Activated T-cell treated with anti-CD3 and anti-CD28 coated beads, Interleukin-2, amount 50 U/mL, for 24 hours (primary cell): ENCODE measurements at places on chromosomes 6 and 20.

- no peak for DNase-seq
Measured at GRCh38 chr6:33061987-33062386, 11.5 kb downstream of the HLA-DPA1 start.

- DNase-seq, result no peak
Measured at GRCh38 chr6:44386364-44386928, 1.1 kb upstream of the CDC5L start.

- peak; percentile 71 for DNase-seq
Measured at GRCh38 chr6:169654598-169655391, 47.0 kb downstream of the WDR27 start.

DNA sequence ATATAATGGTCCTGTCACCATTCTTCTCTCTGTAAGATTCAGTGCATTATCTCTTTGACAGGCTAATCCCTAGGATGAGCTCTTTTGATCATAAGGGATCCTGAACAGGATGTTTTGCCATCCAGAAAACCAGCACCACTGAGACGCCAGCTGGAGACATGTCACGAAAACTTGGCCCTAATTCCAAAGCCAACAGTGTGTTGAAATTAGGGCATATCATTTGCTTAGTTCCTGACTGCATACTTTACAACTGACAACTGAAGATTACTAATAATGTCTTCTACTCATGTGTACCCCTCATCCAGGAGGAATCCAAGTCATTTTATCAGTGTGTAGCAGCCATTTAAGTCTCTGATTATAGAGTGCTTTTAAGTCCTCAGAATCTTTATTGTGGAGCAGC is 243.6 kb downstream of the KCNQ5 start:
- no peak for DNase-seq

DNA sequence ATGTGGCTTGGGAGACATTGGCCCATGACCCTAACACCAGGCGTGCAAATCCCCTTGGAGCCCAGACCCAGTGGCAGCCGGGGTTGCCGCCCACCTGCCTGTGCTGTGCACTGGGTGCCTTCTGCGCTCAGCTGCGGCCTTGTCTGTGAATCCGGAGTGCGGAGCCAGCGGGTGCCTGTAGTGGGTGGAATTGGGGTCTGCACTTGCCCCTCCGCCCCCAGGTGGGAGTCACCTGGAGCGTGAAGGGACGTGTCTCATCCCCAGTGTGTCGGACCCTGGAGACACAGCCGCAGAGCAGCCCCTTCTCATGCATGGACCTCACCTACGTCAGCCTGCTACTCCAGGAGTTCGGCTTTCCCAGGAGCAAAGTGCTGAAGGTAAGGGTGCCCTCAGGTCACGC is 22.9 kb upstream of the PYGB start:
- DNase-seq, result no peak

GRCh38 chr6:118410001-118410400 is 138.1 kb upstream of the PLN start:
- no peak for DNase-seq

GRCh38 chr20:33299111-33299603 is 16.1 kb downstream of the BPIFB1 start:
- peak; percentile 88 for DNase-seq

DNA sequence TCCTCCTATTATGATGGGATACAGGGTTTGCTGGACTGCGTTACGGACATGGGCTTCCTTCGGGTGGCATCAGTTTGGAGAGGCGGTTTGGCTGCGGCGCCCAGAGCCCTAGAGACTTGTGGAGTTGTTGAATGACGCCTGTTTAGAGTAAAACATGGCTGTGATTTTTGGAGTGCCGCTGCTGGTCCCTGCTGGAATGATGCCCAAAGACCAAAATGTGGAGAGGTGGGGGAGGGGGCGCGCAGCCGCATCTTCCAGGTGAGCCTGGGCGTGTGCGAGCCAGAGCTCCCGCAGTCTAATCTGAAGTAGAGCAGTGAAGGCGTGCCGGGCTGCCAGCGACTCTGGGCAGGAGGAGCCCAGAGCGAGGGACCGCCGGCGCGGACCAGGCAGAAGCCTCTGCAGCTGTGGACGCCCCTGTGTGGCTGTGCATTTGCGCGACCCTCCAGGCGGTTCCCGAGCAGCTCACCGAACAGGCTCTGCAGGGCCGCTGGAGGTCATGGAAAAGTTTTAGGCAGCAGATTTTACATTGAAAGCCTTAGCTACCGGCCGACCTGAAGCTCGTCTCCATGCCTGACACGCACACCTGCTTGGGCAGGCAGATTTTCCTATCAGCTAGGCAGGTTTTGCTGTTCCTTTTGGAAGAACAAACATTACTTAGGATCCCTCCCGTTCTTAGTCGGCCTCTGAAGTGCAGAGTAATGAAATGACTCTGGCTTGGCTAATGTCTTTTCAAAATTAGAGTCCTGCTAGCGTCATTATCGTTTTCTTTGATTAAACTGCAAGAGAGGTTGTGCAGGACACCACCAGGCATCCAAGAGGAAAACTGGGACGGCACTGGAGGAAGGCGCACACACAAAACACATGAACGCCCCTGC is 298.2 kb downstream of the PHACTR1 start:
- DNase-seq, result no peak

- DNase-seq, result no peak
Measured at GRCh38 chr20:22562620-22563019, 21.8 kb downstream of the FOXA2 start.

GRCh38 chr6:30790724-30791383 is 46.5 kb upstream of the IER3 start:
- DNase-seq, result no peak

- no peak for DNase-seq
Measured at GRCh38 chr20:17910828-17911294, 57.7 kb downstream of the SNX5 start.

- DNase-seq, result no peak
Measured at GRCh38 chr20:46799781-46800408, 90.4 kb downstream of the SLC2A10 start.

GRCh38 chr6:18363746-18364145 is 23.4 kb upstream of the RNF144B start:
- DNase-seq, result no peak

DNA sequence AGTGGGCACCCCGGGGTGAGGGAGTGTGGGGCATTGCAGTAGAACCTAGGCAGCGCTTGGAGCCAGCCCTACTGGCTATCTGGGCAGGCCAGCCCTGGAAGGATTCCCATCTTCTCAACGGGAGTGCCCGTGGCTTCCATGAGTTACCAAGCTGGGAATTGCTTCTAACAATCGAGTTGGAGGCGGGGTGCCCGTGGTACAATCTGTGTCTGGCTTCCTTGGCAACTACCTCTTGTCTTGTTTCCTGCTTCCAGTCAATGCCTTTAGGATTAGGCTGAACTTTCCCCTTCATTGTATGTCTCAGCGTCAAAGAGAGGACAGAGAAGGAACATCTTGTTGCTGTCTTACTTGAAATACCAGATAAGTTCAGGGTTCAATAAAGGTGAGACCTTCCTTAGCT is 33.3 kb downstream of the PPP1R14C start:
- DNase-seq, result no peak

GRCh38 chr6:144279484-144280150 is 5.5 kb upstream of the UTRN start:
- no peak for DNase-seq

DNA sequence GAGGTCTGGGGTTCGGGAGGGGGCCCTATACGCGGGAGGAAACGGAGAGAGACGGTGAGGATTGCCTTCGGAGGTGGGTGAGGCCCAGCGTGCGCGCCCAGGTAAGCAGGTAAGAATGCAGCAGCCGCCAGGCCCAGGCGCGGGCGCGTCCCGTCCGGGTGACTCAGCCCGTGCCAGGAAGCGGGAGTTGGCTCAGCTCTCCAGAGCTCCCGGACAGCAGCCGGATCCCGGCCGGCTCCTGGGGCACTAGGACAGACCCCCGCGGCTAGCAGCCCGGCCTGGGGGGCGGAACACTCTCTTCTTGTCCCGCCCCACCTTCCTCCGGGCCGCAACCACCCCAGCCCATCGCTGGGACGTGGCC is 1.5 kb upstream of the MDFI start:
- DNase-seq, result no peak

GRCh38 chr6:467671-468082 is 76.1 kb downstream of the IRF4 start:
- DNase-seq, result peak; percentile 30

- DNase-seq, result peak; percentile 63
Measured at GRCh38 chr6:52286798-52287432, 2.4 kb upstream of the MCM3 start.

- peak; percentile 82 for DNase-seq
Measured at GRCh38 chr20:46013829-46014516, 5.3 kb downstream of the MMP9 start.

GRCh38 chr20:51668947-51669346 is 99.2 kb downstream of the ATP9A start:
- DNase-seq, result no peak

DNA sequence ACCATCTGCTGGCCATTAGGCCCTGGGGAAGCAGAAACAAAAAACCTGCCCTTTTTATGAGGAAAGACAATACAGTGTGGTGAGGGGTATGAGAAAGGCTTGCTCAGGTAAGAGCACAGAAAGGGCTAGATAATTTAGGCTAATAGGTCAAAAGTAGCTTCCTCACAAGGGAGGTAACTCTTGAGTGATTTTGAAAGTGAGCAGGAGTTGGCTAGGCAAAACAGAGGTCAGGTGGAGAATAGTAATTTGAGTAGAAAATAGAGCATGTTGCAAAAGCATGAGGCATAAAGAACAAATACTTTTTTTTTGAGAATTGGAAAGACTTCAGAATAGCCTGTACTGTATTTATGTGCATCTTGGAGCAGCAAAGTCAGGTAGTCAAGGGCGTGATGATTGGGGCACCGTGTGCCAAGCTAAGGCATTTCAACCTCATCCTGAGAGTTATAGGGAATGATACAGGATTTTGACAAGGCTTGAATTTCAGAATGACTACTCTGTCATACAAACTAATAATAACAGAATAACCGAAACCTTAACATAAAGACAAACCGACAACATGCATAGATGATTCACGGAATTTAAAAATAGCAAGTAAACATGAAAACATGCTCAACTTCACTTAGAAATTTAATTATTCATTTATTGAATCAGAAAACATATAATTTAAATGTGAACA is 123.0 kb upstream of the ENPP5 start:
- no peak for DNase-seq

DNA sequence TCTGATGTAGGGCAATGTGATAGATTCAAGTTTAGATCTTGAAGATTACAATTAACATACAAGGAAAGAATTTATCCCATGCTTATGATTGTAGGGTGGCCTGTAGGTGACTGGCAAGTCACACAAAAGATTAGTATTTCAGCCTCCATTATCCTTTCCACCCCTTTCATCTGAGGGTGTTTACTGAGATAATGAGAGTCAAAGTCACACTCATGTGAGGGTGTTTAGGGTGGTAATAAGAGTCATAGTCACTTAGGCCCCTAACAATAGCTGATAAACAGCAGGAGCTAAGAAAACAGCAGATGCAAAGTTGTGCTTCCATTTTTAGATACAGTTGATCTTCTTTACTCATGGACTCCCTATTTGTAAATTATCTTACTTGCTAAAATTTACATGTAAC is 11.4 kb downstream of the FAM184A start:
- no peak for DNase-seq

- no peak for DNase-seq
Measured at GRCh38 chr6:47532981-47533585, 55.5 kb downstream of the CD2AP start.

- DNase-seq, result no peak
Measured at GRCh38 chr6:161590961-161591627, 317.2 kb upstream of the AGPAT4 start.

- DNase-seq, result no peak
Measured at GRCh38 chr20:32206760-32207625, 550 bp downstream of the PLAGL2 start.

GRCh38 chr6:44473393-44474189 is 86.1 kb downstream of the CDC5L start:
- DNase-seq, result no peak

GRCh38 chr6:39952167-39952566 is 17.9 kb upstream of the MOCS1 start:
- DNase-seq, result no peak

- DNase-seq, result no peak
Measured at GRCh38 chr6:41443616-41444525, 102.3 kb upstream of the FOXP4 start.

GRCh38 chr20:58870293-58871014 is 17.9 kb downstream of the GNAS start:
- peak; percentile 68 for DNase-seq

DNA sequence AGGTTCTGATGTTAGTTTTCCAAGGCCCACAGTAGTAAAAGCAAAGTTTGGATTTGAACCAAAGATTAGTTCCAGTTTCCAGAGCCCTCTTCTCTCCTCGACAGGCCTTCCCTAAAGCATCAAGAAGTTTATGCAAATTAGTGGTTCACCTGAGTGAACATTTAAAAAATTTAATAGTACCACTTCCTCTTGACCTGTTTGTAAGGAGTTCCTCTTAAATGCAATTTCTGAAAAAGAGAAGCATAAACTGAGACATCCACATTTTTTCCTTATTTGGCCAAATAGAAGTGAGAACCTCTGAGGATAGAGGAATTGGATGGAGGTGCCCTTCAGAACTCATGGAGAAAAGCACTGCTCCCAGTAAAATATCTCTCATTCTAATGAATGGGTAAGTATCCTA is 1.2 kb upstream of the DSE start:
- DNase-seq, result no peak

GRCh38 chr20:3173610-3174441 is 477 bp upstream of the LZTS3 start:
- peak; percentile 96 for DNase-seq

- DNase-seq, result peak; percentile 78
Measured at GRCh38 chr6:36130667-36131510, 576 bp downstream of the MAPK13 start.

DNA sequence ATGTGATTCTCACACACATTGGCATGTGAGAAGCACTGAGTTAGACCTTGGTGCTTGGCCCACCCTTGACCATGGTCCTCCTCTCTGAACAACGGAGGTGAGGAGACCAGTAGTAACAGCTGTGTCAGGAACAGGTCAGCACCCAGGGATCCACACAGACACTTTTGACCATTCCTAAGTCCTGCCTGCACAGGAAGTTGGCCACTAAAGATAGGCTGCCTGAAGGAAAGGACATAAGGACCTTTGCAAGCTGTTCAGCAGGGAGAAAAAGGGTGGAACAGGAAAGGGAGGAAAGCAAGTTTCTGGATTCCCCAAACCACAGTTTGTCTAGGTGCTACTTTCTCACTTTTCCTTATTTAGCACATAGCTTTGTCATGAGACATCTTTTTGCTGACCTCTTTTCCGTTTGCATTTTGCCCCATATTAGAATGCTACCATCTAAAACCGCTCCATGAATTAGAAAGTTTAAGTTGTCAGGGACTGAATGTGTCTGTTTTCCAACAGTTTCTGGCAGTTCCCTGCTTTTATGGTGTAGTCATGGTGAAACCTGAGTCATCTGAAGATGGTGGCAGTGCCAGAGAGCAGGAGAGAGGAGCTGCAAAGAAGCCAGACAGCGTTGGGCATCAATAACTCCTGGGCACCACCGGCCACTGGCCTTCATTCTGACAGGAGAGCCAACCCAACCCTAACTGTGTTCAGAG is 1.1 kb upstream of the CD109 start:
- DNase-seq, result peak; percentile 57
